Epithelial cell of prostate (primary cell): ENCODE measurements at places on chromosomes 16 and 17.

DNA sequence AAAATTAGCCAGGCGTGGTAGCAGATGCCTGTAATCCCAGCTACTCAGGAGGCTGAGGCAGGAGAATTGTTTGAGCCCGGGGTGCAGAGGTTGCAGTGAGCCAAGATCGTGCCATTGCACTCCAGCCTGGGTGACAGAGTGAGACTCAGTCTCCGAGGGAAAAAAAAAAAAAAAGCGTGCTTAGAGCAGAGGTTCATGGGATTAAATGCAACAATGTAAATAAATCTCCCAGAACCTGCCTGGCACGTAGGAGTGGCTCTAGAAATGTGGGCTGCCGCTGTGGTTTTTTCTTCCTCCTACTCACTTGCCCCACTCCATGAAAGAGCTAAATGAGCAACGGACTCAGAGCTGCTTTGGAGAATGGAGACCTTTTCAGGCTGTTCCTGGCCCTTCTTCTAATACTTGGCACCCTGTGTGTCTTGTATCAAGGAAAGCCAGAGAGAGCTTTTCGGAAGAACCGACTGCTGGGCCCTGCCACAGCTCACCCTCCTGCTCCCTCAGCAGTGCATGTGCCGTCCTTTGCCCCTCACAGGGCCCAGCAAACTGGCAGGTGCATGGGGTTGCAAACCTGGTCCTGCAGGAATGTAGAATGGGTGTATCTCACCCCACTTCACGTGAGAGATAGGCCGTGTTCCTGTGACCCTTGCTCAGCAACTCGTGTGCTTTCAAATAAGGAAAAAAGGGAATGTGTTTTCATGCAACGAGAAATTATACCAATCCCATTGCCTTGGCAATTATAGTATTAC lies 52.0 kb downstream of the LDHD start:
- DNase-seq: peak; percentile 44

DNA sequence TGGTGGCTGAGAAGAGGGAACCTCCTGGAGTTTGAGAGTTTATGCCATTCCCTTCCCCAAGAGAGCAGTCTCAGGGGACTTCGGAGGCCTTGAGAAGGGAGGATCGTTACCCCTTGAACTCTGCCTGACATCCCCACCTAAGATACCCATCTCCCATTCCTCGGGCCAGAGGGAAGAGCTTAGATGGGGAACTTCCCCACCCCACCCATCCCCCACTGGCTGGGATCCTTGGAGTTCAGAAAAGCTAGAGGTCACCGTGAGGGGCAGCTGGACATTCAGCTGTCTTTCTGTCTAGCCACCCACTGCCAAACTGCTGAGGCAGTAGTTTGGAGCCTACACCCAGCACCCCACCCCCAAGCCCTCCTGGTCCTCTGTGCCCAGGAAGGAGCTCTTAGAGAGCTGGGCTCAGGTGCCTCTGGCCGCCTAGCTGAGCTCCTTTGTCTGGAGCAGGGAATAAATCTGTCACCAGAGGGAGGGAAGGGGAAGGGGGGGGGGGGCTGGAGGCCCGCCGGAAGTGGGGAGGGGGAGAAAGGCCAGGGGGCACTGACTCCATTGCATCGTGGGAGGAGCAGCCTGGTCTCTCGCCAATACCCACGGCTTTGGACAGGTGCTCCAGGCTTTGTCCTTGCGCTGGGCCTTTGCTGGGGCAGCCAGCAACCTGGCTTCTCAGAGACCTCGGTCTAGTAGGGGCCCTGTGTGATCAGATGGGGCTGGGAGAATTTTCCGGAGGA lies 1.0 kb downstream of the HSD11B2 start:
- no peak for DNase-seq

GRCh38 chr17:41439375-41439774 lies 1.4 kb downstream of the KRT38 start:
- no peak for DNase-seq

GRCh38 chr16:81517629-81518438 lies 73.2 kb downstream of the CMIP start:
- DNase-seq: no peak

- DNase-seq: peak; percentile 14
These were observed 802 bp downstream of the SETD6 start for GRCh38 chr16:58515871-58516767.

DNA sequence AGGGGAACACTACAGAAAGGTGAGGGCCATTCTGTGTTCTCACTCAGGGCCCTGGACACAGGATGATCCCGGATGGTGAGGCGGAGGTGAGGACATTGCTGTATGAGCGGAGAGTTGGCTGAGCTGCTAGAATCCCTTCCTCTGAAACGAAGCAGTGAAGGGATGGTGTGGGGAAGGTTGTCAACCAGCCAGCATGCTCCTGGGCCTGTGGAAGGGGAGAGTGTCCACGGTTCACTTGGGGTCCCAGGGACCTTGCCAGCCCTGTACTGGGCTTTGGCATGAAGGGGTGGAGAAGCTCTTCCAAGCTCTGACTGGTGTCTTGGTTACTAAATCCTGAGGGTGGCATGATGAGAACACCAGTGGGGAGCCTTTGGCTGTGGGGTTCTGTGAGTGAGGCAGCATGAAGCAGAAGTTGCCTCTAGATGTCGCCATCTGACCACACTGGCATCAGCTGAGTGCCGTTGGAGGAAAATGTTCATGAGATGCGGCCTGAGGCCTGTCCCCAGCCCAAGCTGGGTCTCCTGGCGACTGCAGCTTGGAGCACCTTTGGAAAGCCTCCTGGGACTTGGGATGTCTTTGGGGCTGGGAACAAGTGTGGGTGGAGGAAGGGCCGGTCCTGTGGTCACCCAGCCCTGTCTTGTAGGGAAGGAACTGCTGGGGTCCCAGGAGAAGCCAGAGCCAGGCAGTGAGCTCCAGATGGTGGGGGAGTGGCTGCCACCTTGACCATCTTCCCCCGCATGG lies 14.8 kb downstream of the PDP2 start:
- DNase-seq: peak; percentile 26

GRCh38 chr16:16938009-16938408 lies 532.8 kb downstream of the XYLT1 start:
- no peak for DNase-seq

GRCh38 chr17:8185582-8186445 lies 4.2 kb downstream of the BORCS6 start:
- no peak for DNase-seq

- no peak for DNase-seq
These were observed 54.0 kb downstream of the MRTFB start for GRCh38 chr16:14125000-14125681.

DNA sequence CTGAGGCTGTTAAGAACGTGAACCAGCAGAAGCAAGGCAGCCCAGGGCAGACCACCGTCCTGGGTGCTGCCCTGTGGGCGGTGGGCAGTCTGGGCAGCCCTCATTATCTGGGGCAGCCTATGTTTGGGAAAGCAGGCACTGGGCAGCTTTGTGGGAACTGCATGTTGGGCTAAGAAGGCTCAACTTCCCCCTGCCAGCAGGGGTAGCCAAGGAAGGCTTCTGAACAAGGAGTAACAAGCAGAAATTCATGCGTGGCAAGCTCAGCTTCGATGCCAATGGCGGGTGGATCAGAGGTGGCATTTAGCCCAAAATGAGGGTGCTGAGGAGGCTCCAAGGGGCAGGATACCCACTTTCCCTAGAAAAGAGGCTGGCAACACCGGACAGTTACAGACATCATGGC lies 42.7 kb upstream of the METRNL start:
- DNase-seq: no peak
